Mononuclear cell (primary cell): ENCODE measurements at places on chromosomes 13 and 19. TPM values are rescaled to one million over a fixed set of nuclear protein-coding genes. Genes with fewer than 3 reads are reported as not detected.

Gene ERCC2
- 4.2 TPM for total RNA-seq

Gene PALM
- not detected for total RNA-seq

Gene ZNF222
- 3.1 TPM for total RNA-seq

Gene RNF113B
- not detected for total RNA-seq

Gene ZNF682
- total RNA-seq, result 6.4 TPM

Gene ZGLP1
- total RNA-seq, result 1.6 TPM

Gene ZNF540
- total RNA-seq, result 7.5 TPM

Gene MIA
- total RNA-seq, result not detected

Gene SYCN
- not detected for total RNA-seq

Gene C1QTNF9
- total RNA-seq, result not detected

Gene IL17D
- total RNA-seq, result not detected

Gene MATK
- total RNA-seq, result 31.6 TPM

Gene DDX39A
- total RNA-seq, result 123 TPM

Gene PTPRH
- total RNA-seq, result not detected

Gene ZNF177
- total RNA-seq, result 0.10 TPM

Gene SIGLEC14
- 28.4 TPM for total RNA-seq

Gene MAP4K1
- total RNA-seq, result 29.1 TPM

Gene ELAVL1
- 9.2 TPM for total RNA-seq

Gene KLF1
- not detected for total RNA-seq

Gene ZNF844
- 32.2 TPM for total RNA-seq

Gene CFAP97D2
- total RNA-seq, result 0.94 TPM

Gene CYP2B6
- not detected for total RNA-seq

Gene TNPO2
- total RNA-seq, result 20.3 TPM

Gene TEX101
- 0.10 TPM for total RNA-seq

Gene GFY
- total RNA-seq, result not detected

Gene SIGLEC8
- total RNA-seq, result not detected

Gene KIR3DL2
- total RNA-seq, result 0.84 TPM

Gene PSG4
- not detected for total RNA-seq

Gene CLC
- total RNA-seq, result 0.73 TPM

Gene IRGC
- not detected for total RNA-seq

Gene ZNF575
- 0.31 TPM for total RNA-seq

Gene LGALS14
- total RNA-seq, result 0.31 TPM

Gene LILRB1
- 13.6 TPM for total RNA-seq

Gene RGS9BP
- 0.10 TPM for total RNA-seq

Gene JSRP1
- not detected for total RNA-seq

Gene NTN5
- 0.63 TPM for total RNA-seq

Gene PEAK3
- 0.52 TPM for total RNA-seq
